ENCODE measurements at places on chromosomes 5 and 9. TPM values are rescaled to one million over a fixed set of nuclear protein-coding genes. Genes with fewer than 3 reads are reported as not detected.

The ADAMTS12 gene
- 3.4 TPM for total RNA-seq

The SLC6A18 gene
- not detected for total RNA-seq

The C5orf34 gene
- 1.6 TPM for total RNA-seq

The FIBCD1 gene
- total RNA-seq, result 0.42 TPM

The OSMR gene
- total RNA-seq, result 33.2 TPM

The ZNG1E gene
- total RNA-seq, result 16.2 TPM
